ENCODE measurements at places on chromosomes 1 and 21. TPM values are rescaled to one million over a fixed set of nuclear protein-coding genes. Genes with fewer than 3 reads are reported as not detected.

Gene AMY1C
- not detected for total RNA-seq

Gene KRTAP19-1
- total RNA-seq = not detected

Gene FCGR3B
- total RNA-seq = not detected

Gene ATAD3C
- 0.61 TPM for total RNA-seq

Gene PTGFR
- total RNA-seq = not detected

Gene KLHDC7A
- not detected for total RNA-seq

Gene KLF17
- total RNA-seq = not detected

Gene OPTC
- not detected for total RNA-seq

Gene PLEKHO1
- total RNA-seq = 111 TPM

Gene LDLRAD2
- total RNA-seq = not detected

Gene TSPAN1
- total RNA-seq = not detected

Gene GJB3
- total RNA-seq = not detected

Gene CDA
- total RNA-seq = not detected

Data from naive thymus-derived CD4-positive, alpha-beta T cell (primary cell).